ENCODE measurements at places on chromosomes 1 and 21. TPM values are rescaled to one million over a fixed set of nuclear protein-coding genes. Genes with fewer than 3 reads are reported as not detected.

GRCh38 chr21:33278721-33279120, 12.6 kb downstream of the IL10RB start:
- no peak for DNase-seq

DNA sequence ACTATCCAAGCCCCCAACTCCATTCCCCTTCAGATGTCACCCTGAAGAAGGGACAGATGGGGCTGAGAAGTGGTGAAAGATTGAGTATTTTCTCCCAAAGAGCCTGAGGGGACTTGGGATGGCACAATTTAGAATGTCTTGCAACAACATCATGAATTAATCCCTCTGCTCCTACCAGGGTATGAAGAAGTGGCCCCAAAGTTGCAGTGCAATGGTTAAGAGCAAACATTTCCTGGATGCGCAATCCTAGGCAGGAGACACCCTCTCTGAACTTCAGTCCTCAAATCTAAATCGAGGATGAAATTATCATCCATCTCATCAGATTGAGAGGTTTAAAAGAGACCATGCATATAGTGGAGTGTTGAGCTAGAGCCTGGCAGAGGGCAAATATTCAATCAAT, 28.6 kb upstream of the CITED4 start:
- DNase-seq: no peak

GRCh38 chr1:162928141-162928540, 67.2 kb upstream of the CCDC190 start:
- DNase-seq: no peak

DDR2 gene
- polyA plus RNA-seq: 33.1 TPM

GON4L gene
- 52.5 TPM for polyA plus RNA-seq

Data from right lung (tissue), 10 donors.